Glutamatergic neuron (in vitro differentiated cells): ENCODE measurements at places on chromosomes 3 and 15. TPM values are rescaled to one million over a fixed set of nuclear protein-coding genes. Genes with fewer than 3 reads are reported as not detected.

DNA sequence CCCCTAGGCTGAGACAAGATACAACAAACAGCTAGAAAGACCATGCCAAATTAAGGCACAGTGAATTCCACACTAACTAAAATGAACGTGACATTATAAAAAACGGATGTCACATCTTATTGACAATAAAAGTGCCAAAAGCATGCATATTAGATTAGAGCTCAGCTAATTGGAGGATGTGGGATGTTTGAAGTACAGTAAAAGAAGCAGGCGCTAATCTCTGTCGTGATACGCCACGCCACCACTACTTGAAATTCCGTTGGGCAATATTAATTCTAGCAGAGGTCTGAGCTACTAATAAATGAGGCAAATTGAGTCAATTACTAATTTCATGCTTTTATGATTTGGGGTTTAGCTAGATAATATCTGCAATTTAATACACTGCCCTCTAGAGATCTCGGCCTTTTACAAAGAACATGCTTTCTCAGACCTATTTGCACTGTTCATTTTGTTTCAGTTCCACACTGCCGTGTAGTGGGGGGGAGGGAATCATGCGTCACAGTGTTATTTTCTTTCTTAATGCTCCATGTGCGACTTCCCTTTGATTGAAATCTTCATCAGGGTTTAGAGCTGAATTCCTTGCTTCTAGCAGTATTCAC is 52.9 kb upstream of the ROBO2 start:
- peaks cover 1% of the 10 kb centered on the region for H3K4me1 ChIP-seq
- no peak overlapping the region for H3K4me3 ChIP-seq
- H3K36me3 ChIP-seq = no peaks in the 10 kb centered on the region
- DNase-seq = no peak
- H3K27ac ChIP-seq = no peak overlapping the region

The HIGD1A gene
- 67.6 TPM for total RNA-seq

DNA sequence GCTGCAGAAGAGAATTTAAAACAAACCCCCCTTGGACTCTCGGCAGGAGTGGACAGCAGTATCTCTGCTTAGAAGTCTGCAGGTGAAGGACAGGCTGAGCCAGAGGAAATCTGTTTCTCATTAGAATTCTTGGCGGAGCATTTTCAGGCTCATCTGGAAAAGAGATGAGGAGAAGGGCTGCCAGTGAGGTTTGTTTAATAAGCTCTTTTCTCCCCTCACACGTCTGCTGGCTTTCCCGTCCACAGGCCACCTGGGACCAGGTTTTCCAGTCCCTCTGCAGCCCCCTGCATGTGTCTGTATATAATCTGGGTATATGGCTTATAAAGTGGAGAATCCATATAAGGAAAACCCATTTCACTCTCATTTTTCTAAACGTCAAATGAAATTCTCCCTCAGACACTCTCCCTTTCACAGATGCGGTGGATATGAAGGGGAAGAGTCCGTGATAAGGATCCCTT is 155.4 kb upstream of the TPM1 start:
- DNase-seq = no peak
- no peak overlapping the region for H3K4me3 ChIP-seq
- no peaks in the 10 kb centered on the region for H3K36me3 ChIP-seq
- peak overlapping the region; percentile 65 for H3K27ac ChIP-seq
- peaks cover 18% of the 10 kb centered on the region for H3K4me1 ChIP-seq
- H3K27me3 ChIP-seq = no peaks in the 10 kb centered on the region

The SPTBN5 gene
- 0.32 TPM for total RNA-seq

DNA sequence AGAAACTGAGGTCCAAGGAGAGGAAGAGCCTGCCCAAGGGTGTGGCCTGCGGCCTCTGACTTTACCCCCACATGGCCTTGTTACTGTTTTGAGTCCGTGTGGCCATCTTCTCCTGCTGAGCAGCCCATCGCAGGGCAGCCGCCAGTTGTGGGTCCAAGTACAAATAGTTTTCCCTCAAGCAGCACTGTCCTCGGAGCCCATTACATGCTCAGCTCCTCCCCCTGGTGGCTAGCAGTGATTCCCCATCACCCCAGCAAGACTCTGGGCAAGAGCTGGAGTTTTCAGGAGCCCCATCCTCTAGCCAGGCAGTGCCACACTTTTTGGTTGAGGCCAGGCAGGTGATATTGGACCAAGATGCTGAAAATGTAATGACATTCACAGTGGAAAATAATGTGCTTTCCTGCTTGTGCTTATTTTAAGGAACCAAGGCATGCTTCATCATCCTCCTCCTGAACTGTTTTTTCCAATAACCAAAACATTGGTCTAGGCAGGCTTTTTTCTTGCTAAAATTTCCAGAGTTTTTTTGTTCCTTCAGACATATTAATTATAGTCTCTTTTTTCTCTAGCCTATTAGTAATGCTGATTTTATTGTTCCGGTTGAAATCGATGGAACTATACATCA is 23.2 kb upstream of the VILL start:
- H3K4me3 ChIP-seq = no peak overlapping the region
- H3K36me3 ChIP-seq = no peaks in the 10 kb centered on the region
- H3K27me3 ChIP-seq = peaks cover 7% of the 10 kb centered on the region
- H3K27ac ChIP-seq = no peak overlapping the region
- DNase-seq = peak; percentile 76
- peaks cover 7% of the 10 kb centered on the region for H3K4me1 ChIP-seq

DNA sequence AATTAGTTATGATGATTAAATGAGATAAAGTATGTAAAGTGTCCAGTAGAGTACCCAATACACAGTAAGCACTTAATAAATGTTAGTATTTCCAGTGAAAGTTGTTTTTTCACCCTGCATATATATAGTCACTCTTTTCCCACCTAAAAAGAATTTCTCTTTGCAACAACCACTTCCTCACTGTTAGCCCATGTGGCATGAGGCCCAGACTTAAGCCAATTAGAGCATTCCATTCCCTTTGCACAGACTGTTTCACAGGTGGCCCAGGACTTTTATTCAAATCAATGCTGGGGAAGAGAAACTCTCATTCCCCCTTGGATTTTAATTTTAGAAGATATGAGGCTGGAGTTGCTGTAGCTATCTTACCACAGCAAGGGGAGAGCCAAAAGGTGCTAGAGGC is 3.7 kb downstream of the IFT80 start:
- DNase-seq = no peak
- peaks cover 5% of the 10 kb centered on the region for H3K27me3 ChIP-seq
- no peak overlapping the region for H3K27ac ChIP-seq
- no peaks in the 10 kb centered on the region for H3K36me3 ChIP-seq

The SNRK gene
- 21.3 TPM for total RNA-seq

DNA sequence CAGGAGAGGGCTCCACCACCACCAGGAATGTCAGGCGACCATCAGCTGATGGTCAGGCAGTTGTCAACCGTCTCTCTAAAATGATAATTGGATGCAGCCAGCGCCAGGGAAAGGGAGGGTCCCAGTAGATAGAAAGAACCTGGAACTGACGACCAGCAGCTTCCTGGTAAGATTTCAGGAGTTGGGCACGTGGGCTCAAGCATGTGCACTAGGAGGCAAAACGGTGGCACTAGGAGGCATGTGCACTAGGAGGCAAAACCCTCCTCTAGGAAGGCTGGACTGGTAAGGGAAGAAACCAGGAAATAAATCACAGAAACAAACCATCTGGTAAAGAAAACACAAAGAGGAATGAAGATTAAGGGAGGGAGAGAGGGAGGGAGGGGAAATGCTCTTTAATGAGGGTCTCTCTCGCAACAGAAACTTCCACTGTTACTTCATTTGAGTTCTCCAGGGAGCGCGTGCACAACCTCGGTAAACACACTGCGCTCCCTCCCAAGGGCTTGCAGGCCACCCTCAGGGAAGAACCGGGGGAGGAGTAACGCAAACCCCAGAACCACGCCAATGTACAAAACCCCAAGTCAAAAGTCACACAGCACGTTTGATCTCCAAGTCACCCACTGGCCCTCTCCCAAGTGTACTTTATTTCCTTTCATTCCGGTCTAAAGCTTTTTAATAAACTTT is 116.7 kb downstream of the XXYLT1 start:
- H3K36me3 ChIP-seq = no peaks in the 10 kb centered on the region
- peak overlapping the region; percentile 94 for H3K27ac ChIP-seq
- peak overlapping the region; percentile 43 for H3K4me3 ChIP-seq
- peaks cover 53% of the 10 kb centered on the region for H3K4me1 ChIP-seq
- H3K27me3 ChIP-seq = peaks cover 7% of the 10 kb centered on the region

The GOLGA8G gene
- total RNA-seq = not detected

The CDHR4 gene
- total RNA-seq = not detected

The PRTG gene
- 19.4 TPM for total RNA-seq

The SHF gene
- 309 TPM for total RNA-seq
